ENCODE measurements at places on chromosomes 11 and 22.

DNA sequence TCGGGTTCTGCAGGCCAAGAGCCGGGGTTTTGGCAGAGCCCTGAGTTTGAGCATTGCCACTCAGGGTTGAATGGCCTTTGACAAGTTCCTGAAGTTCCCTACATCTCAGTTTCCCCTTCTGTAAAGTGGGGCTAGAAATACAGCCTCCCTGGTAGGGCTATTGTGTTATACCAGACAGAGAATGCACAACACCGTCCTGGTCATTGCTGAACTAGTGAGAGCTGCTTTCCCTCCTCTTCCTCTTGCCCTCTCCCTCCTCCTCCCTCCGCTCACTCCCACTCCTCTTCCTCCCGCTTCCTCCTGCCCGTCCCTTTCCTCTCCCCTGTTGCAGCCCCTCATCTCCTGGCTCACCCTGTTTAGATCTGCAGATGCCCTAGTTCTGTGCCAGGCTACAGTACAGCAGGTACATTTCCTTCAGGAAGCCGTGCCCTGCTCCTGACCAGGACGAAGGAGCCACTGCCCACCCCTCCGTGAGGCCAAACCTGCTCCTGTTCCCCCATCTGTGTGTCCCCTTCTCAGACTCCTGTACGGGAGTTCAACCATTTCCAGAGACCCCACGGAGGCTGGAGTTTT, 91.5 kb upstream of the SHANK2 start:
- no peak for DNase-seq

DNA sequence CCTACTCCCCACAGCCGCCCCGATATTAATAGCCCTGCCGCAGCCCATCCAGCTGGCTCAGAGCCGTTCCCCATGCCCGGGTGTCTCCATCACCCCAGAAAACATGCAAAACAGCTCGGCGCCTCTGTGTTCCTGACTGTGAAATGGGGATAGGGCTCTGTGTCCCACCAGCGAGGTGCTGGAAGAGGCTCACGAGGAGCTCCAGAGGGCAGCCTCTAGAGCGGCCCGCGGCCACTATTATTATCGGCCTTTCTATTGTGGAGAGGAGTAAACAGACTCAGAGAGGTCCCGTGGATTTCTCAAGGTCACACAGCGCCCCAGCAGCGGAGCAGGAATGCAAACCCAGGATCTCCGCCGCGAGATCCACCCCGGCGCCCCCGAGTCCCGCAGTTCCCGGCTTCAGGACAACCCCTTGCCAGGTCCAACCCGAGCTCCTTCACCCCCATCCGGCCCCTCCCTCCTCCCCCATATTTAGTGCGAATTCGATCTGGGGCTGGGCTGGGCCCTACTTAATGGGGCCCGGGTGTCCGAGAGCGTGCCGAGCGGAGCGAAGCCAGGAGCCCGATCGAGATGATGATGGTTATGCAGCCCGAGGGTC, at the start of gene ACTN3:
Gene ACTN3, plus strand, starts transcription at position 536 of the 598 bp plus-strand sequence. Its CDS starts 35 bp downstream, at position 571.
- DNase-seq: no peak

GRCh38 chr22:50446708-50447575, 27.9 kb downstream of the SBF1 start:
- DNase-seq: no peak

DNA sequence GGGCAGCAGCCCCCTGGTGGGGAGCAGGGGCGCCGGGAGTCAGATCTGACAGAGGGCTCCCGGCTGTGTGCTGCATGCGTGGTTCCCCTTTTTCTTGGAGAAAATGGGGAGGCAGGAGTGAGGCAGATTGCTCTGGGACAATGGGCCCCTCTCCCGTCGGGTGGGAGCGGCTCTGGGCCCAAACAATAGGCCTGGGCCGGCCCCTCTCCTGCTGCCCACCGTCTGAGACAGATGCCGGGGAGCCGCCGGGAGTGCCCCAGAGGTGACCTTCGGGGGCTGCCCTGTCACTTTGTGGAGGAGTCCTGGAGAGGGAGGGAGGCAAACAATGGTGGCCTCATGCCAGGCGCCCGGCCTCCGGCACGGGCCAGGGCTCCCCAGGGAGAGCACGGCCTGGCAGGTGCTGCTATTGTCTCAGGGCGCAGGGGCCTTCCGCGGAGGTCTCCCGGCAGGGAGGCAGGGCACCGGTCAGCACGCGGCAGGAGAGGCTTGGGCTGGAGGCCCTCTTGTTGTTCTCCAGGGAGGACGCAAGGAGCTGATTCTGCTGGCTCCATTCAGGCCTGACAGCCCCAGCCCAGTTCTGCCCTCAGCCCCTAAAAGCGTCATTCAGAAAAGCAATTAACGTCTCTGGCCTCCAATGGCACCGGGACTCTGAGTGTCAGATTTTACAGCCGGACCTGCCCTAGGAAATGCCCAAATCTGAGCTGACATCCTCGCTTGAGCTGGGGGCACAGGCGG, 44.8 kb downstream of the SMIM38 start:
- DNase-seq: no peak

DNA sequence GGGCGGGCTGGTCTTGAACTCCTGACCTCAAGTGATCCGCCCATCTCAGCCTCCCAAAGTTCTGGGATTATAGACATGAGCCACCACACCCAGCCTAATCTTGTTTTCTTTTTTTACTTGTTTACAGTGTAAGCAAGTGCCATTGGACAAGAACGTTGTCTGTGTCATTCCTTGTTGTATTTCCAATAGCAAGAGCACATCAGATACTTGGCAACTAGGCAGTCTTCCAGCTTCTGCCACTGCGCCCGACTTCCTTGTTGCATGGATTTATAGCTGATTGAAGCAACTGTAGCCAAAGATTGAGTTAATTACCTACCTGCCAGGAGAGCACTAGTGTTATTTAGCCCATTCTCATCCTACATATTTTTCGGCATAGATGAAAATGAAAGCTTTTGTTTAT, 3.1 kb upstream of the SGSM3 start:
- no peak for DNase-seq

DNA sequence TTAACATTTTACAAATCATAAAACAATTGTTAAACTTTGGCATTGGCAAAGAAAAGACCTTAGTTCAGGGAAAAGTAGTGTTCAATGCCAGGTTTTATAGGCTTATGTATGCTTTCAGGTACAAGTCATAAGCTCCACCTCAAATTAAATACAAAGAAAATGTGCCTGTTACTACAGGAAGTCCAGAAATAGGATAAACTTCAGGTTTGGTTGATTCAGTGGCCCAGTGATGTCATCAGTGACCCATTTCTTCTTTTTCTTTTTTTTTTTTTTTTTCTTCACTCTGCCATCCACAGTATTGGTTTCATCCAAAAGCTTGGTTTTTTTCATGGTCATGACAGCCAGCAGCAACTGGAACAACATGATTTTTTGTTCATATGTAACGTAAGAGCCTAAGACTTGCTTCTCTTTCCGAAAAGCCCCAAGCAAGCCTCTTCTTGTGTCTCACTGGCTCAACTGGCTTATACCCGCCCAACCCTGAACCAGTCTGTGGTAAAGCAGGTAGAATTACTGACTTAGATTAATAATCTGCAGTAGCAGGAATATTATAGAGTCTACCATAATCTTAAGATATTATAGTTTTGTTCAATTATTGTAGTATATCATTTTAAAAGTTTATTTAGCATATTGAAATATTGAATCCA, 46.2 kb downstream of the TTC17 start:
- no peak for DNase-seq

GRCh38 chr22:49576241-49577141, 251.2 kb downstream of the BRD1 start:
- no peak for DNase-seq

DNA sequence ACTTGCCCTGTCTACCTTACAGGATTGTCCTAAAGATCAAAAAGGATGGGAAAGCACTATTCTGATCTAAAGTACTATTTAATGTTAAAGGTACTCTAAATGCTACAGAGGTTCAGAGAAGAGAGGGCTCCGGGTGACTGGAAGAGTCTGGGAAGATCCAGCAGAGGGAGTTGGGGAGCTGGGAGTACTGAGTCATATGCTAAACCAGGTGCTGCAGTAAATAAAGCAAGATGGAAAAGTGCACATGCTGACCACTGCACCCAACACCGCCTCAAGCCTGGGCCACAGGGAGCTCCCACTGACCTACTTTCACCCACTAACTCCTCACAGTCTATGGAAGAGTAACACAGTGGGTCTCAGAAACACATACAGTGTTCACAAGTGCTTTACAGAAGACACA, 49.3 kb downstream of the WT1 start:
- DNase-seq: no peak

DNA sequence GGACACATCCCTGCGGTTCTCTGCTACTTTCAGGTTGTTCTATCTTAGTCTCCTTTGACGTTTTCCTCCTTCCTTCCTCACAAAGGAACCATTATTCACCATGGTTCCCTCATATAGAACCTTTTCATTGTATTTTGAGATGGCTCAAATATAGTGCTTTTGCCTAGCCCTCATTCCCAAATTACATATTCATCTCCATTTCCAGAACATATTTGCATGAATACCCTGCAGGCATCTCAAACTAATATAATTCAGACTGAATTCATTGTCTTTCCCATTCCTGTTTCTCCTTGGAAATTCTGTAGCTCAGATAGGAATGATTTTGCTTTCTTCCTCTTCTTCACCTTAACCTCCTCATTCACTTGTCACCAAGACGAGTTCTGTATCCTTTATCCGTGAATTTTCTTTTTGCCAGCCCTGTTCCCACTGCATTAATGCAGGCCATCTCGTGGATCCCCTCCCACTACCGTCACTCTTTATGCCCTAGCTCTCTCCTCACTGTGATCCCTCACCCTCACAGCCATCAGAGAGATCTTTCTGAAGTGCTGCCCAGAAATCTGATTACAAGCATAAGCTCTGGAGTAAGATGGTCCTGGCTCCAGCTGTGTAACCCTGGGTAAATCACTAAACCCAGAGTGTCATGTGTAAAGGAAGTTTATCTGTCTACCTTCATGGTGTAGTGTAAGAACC, 23.3 kb downstream of the PIWIL4 start:
- DNase-seq: no peak

DNA sequence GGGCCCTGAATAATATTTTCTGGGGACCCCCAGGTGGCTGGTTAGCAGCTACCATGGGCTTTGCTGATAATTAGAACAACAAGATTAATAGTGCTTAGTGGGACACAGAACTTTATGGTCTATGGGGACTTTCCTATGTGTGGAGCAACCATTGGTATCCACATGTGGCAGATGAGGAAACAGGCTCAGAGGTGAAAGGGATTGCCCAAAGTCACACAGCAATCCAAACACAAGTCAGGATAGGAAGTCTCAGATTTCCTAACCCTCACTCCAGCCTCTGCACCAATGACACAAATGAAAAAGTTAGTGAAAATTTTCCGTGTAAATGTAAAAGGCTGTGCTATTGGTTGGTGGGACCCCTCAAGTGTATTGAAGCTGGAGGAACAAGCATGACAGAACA, 15.3 kb upstream of the SLCO2B1 start:
- no peak for DNase-seq

DNA sequence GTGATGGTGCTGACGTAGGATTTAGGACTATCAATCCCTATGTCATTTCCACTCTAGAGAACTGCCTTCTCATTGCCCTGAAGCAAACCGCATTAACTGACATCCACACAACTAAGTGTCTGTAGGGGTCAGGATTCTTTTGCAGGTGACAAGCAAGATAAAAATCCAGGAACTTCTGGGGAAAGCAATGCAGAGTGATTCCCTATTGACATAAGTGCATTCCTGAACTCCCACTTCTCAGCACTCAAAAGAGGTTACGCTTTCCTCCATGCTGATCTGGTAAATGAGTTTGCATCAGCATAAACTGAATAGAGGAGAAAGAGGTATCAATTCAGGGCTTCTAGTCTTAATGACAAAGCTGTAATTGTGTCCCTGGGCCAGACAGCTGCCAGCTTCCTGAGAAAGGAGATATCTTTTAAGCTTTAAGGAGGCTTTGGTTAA, 224.6 kb upstream of the ISX start:
- no peak for DNase-seq

- no peak for DNase-seq
Observed at GRCh38 chr22:37734964-37735451, 38.2 kb downstream of the TRIOBP start.

- no peak for DNase-seq
Observed at GRCh38 chr22:47775686-47776085, 1013.2 kb downstream of the TBC1D22A start.

GRCh38 chr11:121059605-121060004, 35.7 kb downstream of the TBCEL start:
- DNase-seq: no peak

DNA sequence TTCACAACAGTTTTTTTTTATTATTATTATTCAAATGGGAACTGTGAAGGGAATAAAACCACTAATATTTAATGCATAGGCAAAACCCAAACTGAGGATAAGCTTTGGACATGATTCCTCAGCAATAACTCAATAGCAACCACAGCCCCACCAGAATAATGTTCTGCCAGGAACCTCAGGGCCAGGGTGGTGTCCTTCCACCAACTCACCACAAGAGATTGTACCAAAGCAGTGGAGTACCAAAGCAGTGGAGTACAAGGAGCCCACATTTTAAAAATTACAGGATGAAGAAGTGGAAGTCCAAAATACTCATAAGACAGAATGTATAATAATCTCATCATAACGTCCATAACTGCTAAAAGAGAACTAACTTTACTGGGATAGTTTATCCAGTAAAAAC, 32.5 kb upstream of the FZD4 start:
- no peak for DNase-seq

DNA sequence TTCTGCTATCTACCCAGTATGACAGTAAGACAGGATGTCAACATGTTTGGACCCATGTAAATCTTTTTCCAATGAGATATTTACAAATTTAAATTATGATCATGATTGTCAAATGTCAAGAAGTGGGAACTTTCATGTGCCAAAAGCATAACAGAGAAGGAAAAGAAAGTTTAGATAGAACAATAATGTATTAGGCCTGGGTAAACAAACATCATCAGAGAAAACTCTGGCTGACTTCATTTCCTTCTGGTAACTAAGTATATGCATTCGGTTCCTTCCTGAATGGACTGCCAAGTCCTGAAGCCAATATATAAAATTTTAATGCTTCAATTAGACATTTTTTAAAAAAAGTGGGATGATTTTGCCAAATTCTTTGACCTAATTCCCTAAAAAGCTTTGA, 16.5 kb downstream of the RNF141 start:
- DNase-seq: no peak

- DNase-seq: no peak
Observed at GRCh38 chr22:50074551-50075530, 10.4 kb downstream of the MLC1 start.

GRCh38 chr11:68673306-68673945, 10.9 kb upstream of the GAL start:
- no peak for DNase-seq

GRCh38 chr11:118211006-118211405, 13.8 kb downstream of the JAML start:
- no peak for DNase-seq

DNA sequence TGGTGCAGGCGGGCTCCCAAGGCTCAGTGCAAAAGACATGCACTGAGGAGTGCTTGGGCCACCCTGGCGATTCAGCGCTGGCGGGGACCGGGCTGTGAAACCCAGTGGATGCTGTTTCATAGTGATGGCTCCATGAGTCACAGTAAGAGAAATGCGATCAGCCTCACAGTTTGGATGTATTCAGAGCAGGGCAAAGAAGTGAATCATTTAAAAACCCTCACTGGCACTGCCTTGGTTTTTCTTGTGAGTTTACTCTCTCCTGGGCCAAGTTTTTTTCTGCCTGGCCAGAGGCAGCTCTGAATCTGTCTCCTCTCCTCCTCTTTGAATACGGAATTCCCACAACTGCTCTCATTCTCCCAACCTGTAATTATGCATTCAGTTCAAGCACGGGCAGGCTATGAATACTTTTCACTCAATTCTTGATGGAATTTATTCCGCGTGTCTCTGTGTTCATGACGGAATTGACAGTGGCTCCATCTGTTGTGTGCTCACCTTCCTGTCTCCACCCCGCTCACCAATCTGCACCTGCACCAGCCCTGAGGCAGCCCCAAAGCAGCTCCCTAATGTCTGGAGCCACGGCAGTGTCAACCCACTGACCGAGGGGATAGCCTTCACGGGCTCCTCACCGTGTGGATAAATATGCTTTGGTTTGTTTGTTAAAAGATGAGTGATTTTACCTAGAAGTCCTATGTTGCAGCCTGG, 14.9 kb downstream of the ADAMTS8 start:
- DNase-seq: no peak
